ENCODE measurements at places on chromosomes 13 and 19.

GRCh38 chr19:45145270-45146189 lies 15.3 kb downstream of the NKPD1 start:
- DNase-seq: no peak

DNA sequence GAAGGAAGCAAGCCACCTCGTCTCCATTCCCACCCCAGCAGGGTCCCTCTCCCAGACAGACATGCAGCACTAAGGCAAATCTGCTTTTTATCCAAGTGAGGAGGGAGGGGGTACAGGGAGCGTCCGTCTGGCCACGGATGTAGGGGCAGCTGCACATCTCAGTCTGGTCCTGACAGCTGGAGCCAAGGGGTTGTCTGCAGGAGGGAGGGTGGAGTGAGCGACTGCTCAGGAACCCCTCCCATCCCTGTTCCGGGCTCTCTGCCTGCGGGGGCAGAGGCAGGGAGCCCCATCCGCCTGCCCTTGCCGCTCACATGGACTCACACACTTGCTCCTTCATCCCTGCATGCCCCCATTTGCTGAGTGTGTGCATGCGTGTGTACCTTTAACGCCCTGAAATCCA lies 2.5 kb downstream of the TMEM190 start:
- no peak for DNase-seq

DNA sequence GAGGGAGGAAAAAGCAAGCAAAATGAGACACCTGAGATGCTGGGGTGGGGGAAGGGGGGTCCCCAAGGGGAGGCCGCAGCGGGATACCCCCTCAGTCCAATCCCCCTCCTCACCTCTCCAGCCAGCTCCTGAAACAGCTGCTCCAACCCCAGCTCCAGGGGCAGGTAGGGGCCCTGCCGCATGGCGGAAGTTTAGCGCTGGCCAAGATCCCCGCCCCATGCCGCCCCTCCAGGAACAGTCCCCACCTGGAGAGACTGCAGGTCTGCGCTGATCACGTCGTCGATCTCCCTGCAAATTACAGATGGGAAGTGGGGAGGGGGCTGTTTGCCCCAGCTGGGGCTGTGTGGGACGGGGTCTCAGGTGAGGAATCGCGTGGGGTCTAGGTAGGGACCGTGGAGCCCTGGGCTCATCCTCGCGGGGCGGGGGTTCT lies 9.0 kb downstream of the CAPN12 start:
- DNase-seq: no peak

GRCh38 chr13:68390987-68391386 lies 1160.9 kb upstream of the PCDH9 start:
- DNase-seq: no peak

DNA sequence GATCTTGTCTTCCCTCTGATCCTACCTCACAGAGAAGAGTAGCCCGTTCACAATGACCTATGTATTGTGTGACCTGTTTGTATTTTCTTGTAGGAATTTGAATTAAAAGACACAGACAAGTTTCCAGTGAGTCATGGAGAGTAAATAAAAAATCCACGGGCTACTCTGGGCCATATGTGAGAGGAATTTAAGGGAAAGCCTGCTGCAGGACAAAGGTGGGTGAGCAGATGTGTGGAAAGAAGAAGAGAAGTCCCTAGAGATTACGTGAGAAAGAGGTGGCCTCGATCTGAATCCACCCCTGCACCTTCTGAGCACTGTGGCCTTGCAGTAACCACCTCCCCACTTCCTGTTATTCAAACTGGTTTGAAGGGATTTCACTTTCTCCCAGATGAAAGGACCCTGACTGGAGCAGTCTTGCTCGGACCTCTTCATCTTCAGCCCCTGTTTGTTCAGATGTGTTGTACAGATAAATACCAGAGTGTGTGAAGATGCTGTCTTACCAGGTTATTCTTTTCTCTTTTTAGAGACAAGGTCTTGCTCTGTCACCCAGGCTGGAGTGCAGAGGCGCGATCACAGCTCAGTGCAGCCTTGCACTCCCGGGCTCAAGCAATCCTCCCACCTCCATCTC lies 205.4 kb downstream of the PDS5B start:
- DNase-seq: peak; percentile 61

- DNase-seq: no peak
Observed at GRCh38 chr19:3644351-3645066, 17.9 kb upstream of the CACTIN start.

Data from activated naive CD4-positive, alpha-beta T cell treated with anti-CD3 and anti-CD28 coated beads for 36 hours (primary cell).